ENCODE measurements at places on chromosomes 11 and 22. TPM values are rescaled to one million over a fixed set of nuclear protein-coding genes. Genes with fewer than 3 reads are reported as not detected.

The GPR83 gene
- not detected for polyA plus RNA-seq

The FBLN1 gene
- polyA plus RNA-seq, result 0.89 TPM

The TOP3B gene
- 26.9 TPM for polyA plus RNA-seq

The TMEM45B gene
- 157 TPM for polyA plus RNA-seq

The KLHL22 gene
- polyA plus RNA-seq, result 10.3 TPM

The FXYD2 gene
- 2.2 TPM for polyA plus RNA-seq

The PEX16 gene
- 45.2 TPM for polyA plus RNA-seq

The ST14 gene
- 116 TPM for polyA plus RNA-seq

The CCDC157 gene
- polyA plus RNA-seq, result 5.9 TPM

The TPBGL gene
- polyA plus RNA-seq, result 0.22 TPM

The PANX2 gene
- 0.36 TPM for polyA plus RNA-seq

The TH gene
- polyA plus RNA-seq, result 1.7 TPM

DNA sequence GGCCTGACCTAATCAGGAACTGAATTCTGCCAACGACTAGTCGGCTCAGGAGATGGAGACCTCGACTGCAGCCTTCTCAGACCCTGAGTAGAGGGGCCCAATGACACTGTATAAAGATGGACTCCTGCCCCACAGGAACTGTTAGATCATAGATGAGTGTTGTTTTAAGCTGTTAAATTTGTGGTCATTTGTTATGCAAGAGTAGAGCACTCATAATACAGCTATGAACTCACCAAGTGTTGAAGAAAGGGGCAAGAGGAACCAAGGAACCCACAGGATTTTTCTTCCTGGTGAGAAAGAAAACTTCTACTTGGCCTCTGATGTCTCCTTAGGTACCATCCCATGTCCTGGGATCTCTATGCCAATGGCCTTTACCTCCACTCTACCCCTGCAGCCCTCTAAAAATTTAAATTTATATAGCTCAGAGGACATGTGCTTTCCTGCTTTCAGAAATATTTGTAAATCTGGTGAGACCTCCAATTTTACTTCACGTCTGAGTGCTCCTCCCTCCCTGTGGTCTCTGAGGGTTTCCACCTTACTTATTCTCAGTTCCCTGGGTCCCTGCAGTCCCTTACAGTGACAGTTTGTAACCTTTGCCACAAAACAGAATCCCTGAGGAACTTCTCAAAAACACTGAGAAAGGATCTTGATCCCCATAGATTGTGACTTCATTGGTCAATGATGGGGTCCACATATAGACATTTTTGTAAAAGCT lies 256.3 kb upstream of the ARHGAP20 start:
- no peak for DNase-seq

GRCh38 chr11:126136507-126136906 lies 73.8 kb upstream of the CDON start:
- DNase-seq, result no peak

DNA sequence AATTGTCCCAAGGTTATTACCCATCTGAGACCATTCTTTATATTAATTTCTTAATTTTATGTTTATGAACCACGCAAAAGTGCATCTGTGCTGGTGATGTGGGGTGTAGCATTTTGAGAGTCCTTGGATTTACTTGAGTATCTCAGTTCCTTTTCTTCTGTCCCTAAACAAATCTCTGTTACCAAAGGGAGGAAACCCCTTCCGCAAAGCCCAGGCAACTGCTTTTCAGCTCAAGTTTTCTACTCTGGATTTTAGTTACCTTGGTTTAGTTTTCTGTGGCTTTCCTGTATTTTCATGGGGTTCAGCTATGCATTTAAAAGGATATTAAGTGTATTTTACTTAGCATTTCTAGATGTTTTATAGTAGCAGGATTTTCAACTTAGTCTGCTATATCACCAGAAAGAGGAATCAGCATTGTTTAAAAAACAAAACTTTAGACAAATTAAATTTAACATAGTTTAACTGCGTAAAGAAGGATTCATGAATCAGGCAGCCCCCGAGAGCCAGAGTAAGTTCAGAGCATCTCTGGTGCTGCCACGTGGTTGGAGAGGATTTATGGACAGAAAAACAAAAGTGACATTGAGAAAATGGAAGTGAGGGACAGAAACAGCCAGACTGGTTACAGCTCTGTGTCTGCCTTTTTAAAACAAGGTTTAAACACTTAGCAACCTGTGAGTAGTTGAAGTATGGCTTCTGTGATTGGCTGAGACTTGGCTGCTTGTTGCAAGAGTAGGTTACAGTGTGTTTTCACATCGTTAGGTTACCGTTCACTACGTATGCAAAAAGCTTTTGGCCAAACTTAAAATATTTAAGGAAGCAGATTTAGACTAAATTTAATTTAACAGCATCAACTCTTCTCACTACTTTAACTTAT lies 9.6 kb downstream of the ADM start:
- peak; percentile 43 for DNase-seq

GRCh38 chr11:69155302-69156234 lies at the start of gene SMIM38:
Gene SMIM38, plus strand, starts transcription at chr11:69155935. Its CDS starts 1,912 bp downstream, at chr11:69157847.
- no peak for DNase-seq

- no peak for DNase-seq
Measured at GRCh38 chr11:371051-371450, 1.8 kb downstream of the B4GALNT4 start.

DNA sequence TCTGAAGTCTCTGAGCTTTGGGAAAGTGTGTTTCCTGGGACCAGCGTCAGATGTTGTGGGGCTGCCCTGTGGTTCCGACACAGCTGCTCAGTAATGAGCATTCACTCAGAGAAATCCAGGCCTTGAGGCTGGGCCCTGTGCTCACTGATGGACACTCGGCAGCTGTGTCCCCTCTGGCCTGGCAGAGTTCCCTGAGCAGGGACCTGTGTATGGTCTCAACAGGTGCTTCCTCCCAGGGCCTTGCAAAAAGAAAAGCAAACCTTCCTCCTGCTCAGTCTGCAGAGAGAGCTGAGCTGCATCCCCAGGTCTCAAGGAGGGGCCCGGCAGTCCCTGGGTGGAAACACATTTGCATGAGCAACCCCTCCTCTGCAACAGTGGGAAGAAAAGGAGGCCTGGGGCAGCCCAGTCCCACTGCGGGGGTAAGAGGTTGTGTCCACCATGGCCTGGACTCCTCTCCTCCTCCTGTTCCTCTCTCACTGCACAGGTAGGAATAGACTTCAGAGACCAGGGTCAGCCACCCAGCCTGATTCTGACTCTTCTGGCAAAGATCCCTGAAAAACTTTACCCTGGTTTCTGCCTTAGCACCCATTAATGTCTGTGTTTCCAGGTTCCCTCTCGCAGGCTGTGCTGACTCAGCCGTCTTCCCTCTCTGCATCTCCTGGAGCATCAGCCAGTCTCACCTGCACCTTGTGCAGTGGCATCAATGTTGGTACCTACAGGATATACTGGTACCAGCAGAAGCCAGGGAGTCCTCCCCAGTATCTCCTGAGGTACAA lies 131.2 kb downstream of the VPREB1 start:
- DNase-seq, result no peak

DNA sequence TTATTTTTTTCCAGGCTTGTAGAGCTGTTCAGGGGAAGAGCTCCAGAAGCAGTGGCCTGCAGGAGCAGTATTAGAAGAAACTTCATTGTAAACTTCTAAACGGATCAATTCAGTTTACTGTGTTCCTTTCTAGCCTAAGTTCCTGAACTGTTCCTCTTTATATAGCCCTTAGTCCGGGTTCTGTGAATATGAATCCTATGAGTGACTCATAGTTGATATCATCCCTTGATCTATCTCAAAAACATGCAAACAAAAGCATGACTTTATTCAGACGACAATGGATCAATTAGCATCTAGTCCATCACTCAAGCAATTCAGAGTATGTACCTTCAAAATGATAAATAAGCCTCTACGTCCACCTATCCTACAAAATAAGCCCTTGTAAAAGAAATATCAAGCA lies at the start of gene MMP12:
MMP12 (minus strand) TSS at position 131 of the 400 bp plus-strand sequence; CDS start at position 86, 45 bp downstream.
- no peak for DNase-seq

DNA sequence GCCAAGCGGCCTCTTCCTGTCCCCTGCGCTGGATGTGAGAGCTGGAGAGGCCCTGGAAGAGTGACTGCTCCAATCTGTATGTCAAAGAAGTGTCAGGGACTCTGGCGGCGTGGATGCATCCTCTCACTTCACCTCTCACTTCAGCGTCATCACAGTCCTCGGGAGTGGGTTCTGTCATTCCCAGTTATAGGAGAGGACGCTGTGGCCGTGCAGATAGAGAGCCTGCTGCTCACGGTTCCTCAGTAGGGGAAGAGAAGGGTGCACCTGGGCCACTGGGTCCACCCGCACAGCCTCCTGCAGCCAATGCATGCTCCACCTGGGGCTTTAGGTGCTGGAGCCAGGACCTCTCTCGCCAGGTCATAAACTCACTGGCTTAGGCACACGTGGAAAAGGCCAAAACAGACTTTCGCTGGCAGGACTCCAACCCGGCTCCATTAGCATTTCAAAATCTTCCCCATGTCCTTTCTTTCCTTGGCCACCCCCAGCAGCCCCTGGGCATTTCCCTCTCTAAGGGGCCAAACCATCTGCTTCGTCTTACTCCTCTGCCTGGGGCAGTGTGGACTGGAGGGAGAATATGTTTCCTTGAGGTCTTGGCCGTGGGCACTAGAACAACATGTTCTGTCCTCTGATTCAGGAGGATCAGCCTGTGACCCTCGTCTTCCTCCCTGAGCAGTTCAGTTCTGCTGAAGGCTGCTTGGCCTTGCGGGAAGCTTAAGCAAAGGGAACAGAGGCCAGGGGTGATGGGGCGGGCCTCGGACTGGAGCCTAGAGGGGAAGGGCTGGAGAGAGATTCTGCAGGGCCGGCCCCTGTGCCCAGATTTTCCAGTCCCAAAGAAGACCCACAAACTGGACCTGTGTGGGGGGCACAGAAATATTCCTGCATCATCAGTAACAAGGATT lies 57.8 kb downstream of the ST14 start:
- no peak for DNase-seq

- DNase-seq, result no peak
Measured at GRCh38 chr11:134537296-134537695, 125.3 kb upstream of the B3GAT1 start.

DNA sequence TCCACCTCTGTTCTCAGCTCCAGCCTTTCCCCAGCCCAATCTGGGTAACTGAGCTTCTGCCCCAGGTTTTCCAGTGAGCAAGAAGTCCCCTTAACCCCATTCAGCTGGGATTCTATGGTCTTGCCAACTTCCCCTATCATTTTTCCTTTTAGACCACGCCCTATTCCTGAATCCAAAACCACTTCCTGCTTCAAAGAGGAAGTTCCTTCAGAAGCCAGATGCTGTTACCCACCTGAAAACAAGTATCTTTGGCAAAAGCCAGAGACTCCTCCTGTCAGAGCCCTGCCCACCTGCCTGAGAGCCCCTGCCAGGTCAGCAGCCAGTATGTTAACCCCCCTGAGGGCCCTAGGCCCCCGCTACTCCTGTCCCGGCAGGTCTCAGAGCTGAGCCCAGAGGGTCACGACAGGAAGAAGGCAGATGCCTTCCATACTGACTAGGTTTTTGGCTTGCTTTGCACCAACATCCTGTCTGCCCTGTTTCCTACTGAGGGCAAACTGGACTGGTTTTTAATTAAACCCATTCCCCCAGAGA lies 20.3 kb upstream of the MICAL2 start:
- DNase-seq, result peak; percentile 79

- DNase-seq, result no peak
Measured at GRCh38 chr22:19878461-19879245, 24.0 kb upstream of the GNB1L start.

DNA sequence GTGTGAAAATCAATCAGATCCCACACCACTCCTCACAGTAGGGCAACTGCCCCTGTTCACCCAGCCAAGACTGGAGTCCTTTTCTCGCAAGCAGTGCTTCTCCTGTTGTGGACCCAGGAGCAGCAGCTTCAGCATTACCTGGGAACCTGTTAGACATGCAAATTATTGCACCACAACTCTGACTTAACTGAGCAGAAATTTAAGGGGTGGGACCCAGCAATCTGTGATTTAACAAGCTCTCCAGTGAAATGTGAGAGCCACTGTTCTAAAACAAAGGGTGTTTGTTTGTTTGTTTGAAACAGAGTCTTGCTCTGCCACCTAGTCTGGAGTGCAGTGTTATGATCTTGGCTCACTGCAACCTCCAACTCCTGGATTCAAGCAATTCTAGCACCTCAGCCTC lies 591.4 kb downstream of the SOX6 start:
- peak; percentile 61 for DNase-seq

DNA sequence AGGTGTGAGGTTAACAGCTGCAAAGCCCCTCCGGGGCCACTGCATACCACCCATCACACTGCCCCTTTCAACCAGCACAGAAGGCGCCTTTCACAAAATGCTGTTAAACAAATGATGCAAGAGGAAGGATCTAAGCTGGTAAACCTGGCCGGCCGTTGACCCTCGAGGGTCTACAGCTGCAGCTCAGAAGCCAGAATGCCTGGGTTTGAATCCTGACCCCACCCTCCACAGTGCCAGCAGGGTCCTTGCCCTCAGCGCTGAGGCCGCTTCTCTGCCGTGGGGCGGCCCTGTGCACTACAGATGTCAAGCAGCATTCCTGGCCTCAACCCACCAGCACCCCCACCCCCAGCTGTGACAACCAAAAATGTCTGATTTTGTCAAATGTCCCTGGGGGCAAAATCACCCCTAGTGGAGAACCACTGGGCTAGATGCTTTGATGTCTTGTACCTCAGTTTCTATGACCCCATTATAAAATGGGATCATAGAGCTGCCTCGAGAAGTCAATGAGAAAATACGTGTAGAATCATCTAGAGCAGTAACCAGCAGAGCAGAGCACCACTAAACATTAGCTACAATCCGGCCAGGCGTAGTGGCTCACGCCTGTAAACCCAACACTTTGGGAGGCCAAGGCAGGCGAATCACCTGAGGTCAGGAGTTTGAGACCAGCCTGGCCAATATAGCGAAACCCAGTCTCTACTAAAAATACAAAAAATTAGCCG lies 77.9 kb downstream of the CELSR1 start:
- DNase-seq, result no peak

GRCh38 chr11:12381875-12382274 lies 4.5 kb downstream of the PARVA start:
- DNase-seq, result no peak

GRCh38 chr22:29230972-29231875 lies 25.5 kb downstream of the EMID1 start:
- DNase-seq, result no peak

GRCh38 chr11:128604723-128605122 lies 17.4 kb upstream of the ETS1 start:
- DNase-seq, result no peak

GRCh38 chr11:43992183-43992582 lies 49.7 kb downstream of the C11orf96 start:
- DNase-seq, result no peak

DNA sequence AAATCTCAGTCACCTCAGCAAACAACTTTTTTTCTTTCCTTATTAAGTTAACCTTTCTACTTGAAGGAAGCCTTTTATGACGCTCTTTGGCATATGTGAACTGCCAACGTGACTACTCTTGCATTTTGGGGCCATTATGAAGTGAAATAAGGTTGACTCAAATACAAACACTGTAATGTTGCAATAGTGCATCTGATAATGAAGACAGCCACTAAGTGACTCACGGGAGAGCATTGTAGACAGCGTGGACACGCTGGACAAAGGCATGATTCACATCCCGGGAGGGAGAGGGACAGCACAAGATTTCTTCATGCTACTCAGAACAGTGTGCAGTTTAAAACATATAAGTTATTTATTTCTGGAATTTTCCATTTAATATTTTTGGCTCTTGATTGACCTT lies 560.8 kb downstream of the ETS1 start:
- DNase-seq, result peak; percentile 80

GRCh38 chr22:31595271-31595670 lies 66.7 kb downstream of the PISD start:
- DNase-seq, result peak; percentile 53

Data from small intestine (tissue), 16 donors.